ENCODE measurements at places on chromosomes 2 and 18. TPM values are rescaled to one million over a fixed set of nuclear protein-coding genes. Genes with fewer than 3 reads are reported as not detected.

DNA sequence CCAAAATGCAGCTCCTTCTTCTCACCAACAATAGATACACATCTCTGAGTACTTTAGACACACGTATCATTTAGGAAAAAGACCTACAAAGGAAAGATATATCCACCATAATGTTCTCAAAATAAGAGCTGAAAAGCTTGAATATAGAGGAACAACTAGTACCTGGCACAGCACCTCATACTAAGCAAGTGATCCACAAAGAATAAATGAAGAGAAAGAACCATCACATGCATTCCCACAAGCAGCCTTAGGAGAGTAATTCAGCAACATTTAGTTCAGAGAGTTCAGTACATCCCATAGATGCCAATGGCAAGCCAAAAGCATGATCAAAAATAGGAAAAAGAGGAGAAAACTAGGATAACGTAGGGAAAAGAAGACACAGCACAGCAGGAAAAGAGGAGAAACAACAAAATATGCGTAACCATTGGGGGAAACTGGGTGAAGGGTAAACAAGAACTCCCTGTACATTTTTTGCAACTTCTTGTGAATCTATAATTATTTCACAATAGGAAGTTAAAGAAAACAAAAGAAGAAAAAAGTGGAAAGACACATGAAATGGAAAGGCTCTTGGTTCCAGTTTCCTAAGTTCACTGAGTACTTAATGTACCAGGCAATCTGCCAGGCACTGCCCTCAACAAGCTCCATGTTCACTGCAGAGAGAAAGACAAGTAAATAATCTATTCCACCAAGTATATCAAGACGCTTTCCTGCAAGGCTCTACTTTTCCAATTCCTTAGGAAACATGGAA lies 22.3 kb downstream of the CLASP1 start:
- no peak for DNase-seq

DNA sequence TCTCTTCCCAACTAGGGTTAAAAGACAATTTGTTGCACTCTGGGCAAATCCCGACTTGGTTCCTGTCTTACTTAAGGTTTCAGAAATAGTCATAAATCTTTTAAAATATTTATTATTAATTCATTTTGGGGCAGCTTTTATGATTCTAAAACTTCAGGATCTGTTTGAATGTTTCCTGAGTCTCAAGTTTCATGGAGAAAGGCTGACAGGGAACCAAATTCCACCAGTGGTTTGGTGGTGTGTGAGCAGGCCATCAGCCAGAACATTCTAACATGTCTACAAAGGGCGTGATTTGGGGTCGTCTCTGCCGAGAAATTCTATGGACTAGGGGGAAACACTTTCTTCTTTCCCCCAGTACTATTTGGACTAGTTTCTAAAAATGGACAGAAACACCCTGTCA lies 366.4 kb downstream of the ZNF521 start:
- DNase-seq: no peak

- DNase-seq: no peak
These were observed 8.3 kb upstream of the DNAH7 start for GRCh38 chr2:196076778-196077568.

DNA sequence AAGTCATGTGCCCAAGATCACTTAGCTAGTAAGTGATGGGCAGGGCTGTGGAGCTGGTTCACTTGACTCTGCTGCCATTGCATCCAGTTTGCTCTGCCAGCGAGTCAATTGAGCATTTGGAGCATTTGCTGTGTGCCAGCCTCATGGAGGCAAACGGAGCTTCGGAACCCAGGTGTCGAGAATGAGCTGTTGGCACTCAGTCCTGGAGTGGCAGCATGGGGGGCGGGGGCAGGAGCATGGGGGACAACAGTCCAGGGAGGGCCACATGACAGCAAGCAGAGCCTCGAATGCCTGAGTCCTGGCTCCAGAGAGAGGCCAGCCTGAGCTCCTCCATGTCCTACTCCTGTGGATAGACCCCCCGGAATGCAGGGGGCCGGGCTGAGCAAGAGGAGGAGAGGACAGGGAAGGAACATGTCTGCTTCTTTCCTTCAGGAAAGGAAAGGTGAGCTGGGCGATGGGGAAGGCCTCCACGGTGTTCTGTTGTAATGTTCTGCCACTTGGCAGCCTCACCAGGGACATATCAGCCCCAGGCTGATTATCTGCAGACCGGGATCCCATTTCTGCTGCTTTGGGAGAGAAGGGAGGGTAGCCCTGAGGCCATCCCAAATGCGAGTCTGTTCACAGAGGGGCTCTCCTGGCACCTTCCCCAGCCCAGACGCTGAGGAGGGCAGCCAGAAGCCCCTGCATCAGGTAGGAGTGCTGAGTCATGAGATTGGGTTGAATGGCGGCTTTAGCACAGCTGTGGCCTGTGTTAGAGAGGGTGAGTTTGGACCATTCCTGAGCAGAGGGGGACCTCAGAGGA lies 59.6 kb downstream of the HPCAL1 start:
- DNase-seq: no peak

DNA sequence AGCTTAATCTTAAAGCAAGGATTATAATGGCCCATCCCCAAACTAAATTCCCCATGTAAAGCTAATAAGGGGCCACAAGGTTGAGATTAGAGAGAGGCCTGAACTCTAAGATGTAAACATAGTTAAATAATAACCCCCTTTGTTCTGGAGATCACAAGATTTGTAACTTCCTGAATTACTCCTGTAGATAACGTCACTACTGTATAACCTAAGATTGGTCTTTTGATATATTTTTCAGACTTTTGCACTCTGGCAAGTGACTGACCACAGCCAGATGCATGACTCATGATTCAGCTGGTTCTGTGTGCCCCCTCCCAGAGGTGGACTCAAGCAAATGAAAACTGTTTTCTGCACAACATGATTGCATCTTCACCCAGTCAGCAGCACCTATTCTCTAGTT lies 686.0 kb upstream of the DDX18 start:
- no peak for DNase-seq

DNA sequence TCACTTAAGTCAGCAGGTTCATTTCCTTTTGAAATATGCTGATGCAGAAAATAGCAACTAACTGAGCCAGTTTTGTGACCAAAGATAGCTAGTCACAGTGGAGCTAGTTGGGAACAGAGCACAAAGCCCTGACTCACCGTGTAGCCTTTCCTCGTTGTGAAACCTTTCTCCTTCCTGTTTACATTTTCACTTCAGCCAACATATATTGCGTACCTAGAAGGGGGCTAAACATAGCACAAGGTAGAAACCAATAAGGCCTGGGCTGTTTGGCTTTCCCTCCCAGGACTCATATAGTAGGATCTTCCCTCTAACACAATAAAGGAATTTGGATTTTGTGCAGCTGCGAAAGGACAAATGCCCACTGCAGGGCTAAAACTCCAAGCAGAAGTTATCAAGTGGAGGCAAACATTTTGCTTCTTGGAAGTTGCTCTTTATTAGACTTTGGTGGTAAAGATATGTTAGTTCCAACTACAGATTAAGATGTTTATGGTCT lies 24.5 kb upstream of the LPIN2 start:
- DNase-seq: no peak

DNA sequence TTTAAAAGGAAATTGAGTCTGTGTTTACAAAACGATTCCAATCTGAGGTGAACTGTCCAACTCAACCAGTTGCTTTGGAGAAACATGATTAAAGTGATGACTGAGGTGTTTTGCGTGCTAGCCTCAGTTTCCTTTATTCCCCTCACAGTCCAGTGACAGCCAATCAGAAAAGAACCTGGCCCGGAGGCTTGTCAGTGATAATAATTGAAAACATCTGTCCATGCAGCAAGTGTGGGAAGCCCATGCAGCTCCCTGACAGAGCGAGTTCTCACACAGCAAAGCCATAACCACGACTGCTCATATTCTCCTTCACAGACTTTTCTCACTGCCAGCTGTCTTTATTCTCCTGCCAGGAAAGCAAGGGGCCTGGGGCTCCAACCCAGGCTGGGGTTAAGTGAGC lies 613.4 kb downstream of the ARHGAP15 start:
- DNase-seq: no peak

DNA sequence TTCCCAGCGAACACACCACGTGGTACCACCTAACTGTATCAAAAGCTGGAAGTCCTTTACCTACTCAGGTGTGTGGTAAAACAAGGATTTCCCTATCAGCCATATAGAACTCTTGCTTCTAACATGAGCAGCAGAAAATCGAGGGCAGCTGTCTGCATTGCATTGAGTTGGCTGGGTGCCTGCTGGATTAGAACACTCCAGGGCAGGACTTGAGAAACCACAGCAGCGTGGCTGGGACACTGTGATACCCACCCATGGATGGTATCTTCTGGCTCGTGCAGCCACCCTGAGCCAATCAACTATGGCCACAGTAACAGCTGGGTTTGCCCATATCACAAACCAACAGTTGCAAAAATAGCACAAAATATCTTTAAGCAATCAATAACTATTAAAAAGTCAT lies 188.3 kb downstream of the FBXO15 start:
- DNase-seq: no peak

DNA sequence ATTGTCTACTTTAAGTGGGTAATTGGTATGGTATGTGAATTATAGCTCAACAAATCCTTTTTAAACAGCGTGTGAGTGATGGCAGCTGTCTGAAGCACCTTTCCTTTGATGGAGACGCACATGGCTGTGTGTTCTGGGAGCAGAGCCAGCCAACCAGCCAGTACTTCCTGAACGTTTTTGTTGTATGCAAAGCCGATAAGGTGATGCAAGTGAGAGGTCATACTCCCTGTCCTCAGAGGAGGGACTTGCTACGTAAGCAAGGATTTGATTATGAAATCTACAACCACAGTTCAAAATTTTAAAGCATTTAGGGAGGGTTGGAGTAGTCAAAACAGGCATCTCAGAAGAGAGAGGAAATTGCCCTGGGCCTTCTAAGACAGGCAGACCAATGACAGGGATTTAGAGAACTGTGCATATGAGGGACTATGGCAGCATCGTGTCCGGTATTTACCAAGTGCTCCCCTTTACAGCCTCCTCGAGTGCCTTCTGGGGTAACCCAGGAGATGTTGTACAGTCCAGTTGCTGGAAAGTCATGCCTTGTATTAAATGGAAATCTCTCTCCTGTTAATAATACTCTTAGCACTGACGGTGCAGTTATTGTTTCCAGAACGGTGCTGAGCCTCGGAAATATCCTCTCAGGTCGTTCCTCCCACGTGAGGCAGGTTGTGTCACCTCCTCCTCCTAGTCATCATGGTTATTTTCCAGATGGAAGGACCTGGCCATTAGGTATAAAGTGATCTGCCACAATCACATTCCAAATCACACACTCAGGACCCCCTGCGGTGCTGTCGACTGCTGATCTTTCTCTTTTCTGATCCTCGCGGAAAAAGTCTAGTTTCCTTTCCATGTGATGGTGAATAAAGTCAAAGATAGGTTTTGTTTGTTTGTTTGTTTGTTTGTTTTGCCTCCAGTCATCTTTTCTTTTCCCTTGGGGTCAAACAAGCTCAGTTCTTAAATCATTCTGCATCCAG lies 28.4 kb downstream of the ARHGEF4 start:
- DNase-seq: no peak

- no peak for DNase-seq
These were observed 596.0 kb downstream of the BCL11A start for GRCh38 chr2:59957504-59957903.

GRCh38 chr2:189483571-189483970 lies 42.3 kb downstream of the WDR75 start:
- DNase-seq: no peak

DNA sequence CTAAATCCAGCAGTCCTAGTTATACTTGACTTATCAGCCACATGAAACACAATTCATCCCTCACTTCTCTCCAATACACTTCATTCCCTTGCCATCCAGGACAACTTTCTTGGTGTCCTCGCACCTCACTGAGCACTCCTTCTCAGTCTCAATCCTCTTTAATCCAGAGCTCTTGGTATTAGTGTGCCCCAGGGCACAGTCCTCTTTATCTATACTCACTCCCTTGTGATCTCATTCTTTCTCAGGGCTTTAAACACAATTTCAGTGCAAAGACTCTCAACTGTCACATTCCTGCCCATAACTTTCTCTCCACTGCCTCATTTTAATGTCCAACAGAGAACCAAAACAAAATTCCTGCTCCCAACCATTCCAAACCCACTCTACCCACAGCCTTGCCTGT lies 60.8 kb upstream of the SPOPL start:
- DNase-seq: no peak

GRCh38 chr2:47093626-47094025 lies 61.5 kb downstream of the STPG4 start:
- DNase-seq: no peak

DNA sequence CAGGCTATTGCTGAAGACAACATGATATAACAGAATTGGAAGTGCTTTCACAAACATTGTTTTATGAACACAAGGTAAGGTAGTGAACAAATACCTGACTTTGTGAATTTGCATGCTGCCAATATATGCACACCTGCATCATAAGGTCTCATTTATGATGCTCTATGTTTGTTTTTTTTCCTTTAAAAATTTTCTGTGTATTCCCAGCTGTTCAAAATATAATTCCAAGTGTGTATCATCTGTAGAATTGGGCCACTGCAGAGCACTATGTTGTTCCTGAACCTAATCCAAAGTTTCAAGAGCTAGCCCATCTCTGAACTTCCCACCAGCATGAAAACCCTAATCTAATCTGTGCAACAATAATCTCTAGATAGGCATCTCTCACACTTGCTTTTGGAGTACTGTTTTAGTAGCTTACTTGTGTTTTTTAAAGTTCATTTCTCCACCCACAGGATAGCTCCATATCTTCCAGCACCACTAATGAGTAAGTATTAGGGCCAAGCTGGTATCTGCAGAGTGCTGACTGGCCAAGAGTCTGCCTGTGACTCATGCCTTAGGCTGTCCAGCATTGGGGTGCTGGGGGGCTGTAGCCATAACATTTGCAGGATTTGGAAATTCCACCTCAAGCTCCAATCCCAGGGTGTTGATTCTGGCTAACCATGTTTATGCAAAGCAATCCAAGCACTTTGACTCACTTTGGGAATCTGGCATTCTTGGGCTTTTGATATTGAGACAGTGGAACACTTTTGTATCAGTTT lies 208.2 kb upstream of the REV1 start:
- no peak for DNase-seq

DNA sequence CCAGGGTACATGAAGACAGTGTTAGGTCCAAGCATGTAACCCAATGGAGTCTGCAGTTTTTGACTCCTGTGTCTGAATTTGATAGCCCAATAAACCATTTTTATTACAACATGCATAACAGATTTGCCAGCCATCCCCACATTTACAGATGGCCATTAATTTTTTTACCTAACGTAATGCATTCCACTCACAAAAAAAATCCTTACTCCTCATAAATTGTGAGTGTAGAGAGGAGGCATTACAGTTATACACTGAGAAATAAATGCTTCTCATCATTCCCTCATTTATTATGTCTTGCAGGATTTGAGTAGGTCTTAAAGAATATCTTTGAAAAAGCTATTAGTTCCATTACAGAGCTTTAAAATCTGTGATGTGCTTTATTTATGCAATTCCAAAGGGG lies 193.8 kb downstream of the CMPK2 start:
- no peak for DNase-seq

RTP5 gene
- polyA plus RNA-seq: not detected

HOXD11 gene
- 57.6 TPM for polyA plus RNA-seq

EHBP1 gene
- 55.7 TPM for polyA plus RNA-seq

LYPD6B gene
- 27.1 TPM for polyA plus RNA-seq

LYG2 gene
- not detected for polyA plus RNA-seq

CXCR4 gene
- 47.8 TPM for polyA plus RNA-seq

TNS1 gene
- polyA plus RNA-seq: 56.1 TPM

IL1RL1 gene
- 0.40 TPM for polyA plus RNA-seq

ABCB11 gene
- polyA plus RNA-seq: 0.01 TPM

Measured in right renal pelvis (tissue), 4 donors.